ENCODE measurements at places on chromosomes 5 and 9.

- DNase-seq, result no peak
Observed at GRCh38 chr9:130699047-130699446, 5.5 kb downstream of the EXOSC2 start.

- DNase-seq, result no peak
Observed at GRCh38 chr5:98401656-98402055, 371.8 kb upstream of the RGMB start.

GRCh38 chr5:76625087-76625815 lies 2.0 kb upstream of the F2RL2 start:
- no peak for DNase-seq

DNA sequence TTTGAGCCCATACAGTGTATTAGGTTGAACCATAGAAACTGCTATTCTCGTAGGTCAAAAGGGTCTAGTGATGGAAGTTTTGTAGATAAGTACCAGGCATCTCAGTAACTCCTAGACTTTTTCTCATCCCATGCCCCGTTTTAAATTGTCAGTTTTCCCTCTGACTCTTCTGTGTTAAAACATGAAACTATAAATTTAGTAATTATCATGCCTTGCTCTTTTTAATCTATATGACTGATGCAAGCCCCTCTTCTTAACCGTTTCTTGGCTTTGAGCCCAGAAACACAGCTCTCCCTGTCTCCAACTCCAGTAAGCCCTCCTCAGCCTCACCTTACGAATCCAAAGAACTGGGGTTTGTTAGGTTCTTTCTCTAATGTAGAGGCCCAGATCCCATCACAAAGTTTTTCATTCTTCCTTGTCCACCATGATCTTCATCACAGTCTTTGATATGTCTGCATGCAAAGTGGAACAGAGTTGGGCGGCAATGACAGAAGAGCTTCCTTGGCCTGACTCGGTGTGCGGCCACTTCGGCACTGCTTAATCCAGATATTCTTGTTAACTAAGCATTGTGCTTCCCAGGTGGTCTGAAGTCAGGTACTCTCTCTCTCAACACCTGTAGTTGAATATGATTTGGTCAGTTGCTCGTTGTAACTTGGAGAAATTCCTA lies 21.1 kb downstream of the RGMB start:
- DNase-seq, result no peak

- DNase-seq, result no peak
Observed at GRCh38 chr5:91103353-91104061, 279.6 kb downstream of the ARRDC3 start.

DNA sequence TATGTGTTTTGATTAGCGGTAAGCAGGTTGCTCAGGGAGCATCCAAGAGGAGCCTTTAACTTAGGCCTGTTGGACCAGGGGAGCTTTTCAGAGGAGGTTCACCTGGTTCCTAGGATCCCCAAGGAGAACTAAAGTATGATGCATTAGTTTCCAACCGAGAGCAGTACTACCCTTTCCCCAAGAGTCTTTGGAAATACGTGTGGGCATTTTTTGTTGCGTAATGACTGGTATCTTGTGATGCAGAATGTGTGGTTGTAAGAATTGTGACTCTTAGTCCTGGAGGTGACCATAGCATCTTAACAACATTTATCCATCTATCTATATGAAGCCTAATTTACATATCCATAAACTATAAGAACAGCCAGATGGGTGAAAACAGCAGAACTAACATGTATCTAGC lies 11.0 kb downstream of the CFAP95 start:
- DNase-seq, result no peak

DNA sequence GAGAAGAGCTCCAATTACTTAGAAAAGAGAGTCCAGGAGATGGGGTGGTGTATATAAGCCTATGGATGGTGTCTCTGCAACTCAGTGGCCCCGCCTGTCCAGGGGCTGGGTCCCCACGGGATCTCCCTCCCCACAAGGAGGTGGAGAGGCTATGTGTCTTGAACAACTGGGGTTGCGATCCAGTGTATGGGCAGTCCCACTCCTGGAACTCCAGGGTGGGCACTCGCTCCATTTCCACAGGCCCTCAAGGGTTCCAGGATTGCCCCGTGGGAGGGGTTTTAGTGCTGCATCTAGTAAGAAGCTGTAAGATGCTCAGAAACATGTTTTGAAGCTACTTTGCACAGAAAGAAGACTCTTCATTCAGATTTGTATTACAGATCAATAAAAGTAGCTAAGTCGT lies 558 bp upstream of the SMAD5 start:
- no peak for DNase-seq

GRCh38 chr9:7094576-7094975 lies 336.8 kb downstream of the KDM4C start:
- DNase-seq, result no peak

DNA sequence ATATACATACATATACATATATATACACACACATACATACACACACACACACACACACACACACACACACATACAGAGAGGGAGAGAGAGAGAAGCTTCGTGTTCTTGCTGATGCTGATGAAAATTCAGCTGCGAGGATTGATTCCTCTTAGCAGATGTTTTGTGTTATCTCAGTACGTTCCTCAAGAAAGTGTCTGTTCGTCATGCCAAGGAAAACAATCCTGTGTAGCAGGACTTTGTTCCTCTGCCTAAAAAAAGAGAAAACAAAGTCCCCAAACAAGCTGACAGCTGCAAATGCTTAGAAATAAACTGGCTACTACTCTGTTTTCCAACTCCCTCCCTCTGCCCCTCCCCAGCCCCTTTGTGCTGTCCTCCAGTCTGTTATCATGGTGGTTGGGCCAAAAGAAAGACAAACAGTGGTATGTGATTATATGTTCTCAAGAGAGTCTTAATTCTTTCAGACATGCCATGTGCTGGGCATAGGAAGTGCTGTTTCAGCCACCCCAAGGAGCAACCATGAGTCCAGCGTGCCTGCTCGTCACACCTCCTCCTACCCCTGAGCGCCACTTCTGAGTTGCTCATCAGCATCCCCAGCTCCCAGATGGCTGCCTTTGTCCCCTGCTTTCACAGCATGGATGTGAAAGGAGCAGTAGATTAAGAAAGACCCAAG lies 71.5 kb upstream of the EQTN start:
- DNase-seq, result peak; percentile 62

DNA sequence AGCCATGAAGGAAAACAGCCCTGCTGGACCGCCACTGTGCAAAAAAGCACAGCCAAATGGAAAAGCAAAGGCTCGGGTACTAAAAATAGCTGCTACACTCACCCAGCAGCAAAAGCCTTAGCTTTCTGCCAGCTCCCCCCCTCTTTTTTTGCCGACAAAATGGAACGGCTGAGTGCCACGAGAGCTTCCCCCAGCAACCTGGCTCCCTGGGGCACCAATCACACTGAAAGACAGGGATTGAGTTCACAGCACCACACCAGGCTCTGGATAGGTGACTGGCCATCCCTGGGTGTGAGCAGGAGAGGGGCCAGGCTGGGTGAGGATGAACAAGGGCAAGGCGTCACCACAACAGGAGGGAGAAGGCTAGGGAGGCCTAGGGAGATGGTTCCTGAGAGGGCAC lies 66.7 kb downstream of the SIL1 start:
- DNase-seq, result peak; percentile 50

DNA sequence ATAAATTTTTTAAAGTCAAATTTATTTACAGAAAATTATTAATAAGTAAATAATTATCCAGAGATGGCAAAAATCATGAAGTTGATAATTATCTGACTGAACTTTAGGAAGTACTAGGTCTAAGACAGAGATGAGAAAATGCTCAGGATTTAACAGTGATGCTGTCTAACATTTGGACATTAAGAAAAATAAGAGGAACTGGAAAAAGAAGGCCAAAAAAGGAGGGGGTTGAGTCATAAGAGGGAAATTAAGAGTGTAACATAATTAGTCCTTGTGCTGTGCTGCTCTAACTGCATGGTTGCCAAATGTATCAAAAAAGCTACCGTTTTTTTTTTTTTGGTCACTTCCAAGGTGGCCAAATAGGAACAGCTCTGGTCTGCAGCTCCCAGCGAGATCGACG lies 35.4 kb upstream of the TUT7 start:
- DNase-seq, result no peak

- DNase-seq, result peak; percentile 67
Observed at GRCh38 chr5:98349251-98349989, 424.0 kb upstream of the RGMB start.

GRCh38 chr5:149581931-149582768 lies 852 bp downstream of the ARHGEF37 start:
- DNase-seq, result peak; percentile 62

- DNase-seq, result peak; percentile 58
Observed at GRCh38 chr5:114361724-114362196, at the start of gene KCNN2. KCNN2 (plus strand) TSS chr5:114362070; CDS start chr5:114362140, 70 bp downstream.

GRCh38 chr9:125142560-125143376 lies 560 bp downstream of the SCAI start:
- DNase-seq, result no peak

DNA sequence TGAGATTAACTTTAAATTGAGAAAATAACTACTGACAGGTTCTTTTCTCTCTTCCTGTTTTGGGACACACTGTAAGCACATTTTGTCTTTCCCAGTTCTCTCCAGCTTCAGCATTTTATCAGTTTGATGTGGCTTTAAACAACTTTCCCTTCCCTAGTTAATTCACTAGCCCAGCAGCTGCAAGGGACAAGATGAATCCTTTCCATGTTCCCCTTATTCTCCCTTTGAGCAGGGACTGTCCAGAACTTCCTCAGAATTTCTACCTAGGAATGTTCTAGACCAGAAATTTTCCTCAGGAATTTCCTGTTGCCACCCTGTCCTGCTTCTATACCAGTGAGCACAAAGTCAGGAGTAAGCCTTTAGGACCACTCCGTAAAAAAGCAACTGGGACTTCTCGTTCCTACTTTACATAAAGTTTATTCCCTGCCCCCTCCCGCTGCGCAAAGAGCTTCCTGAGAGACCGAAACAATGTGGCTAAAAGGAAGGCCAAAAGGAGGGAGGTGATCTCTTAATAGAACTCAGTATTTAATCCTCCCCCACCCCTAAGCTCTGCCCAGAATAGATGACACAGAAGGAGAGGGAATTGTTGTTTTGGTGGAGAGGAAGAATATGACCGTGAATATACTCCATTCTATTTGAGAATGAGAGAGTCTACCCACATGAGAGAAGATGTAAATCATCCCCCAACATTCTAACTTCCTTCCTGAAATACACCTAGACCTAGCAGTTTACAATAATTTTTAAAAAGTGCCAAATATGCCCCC lies 61.9 kb downstream of the GLIS3 start:
- DNase-seq, result peak; percentile 59

DNA sequence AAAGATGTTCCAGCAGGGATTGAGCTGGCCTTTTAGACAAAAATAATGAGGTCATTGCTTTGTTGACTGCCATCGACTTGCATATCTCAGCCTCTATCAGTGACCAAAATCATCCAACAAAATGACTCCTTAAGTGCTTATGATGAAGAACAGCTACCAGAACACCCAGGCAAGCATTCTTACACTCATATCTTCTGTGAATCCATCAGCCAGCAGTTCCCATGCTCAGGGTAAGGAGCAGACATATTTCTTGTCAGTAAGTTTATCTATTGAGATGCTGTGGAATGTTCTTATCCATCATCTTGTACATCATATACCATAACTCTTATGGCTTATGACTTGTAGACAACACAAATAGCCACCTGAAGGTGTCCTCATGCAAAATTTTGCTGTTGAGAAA lies 20.2 kb upstream of the SPDL1 start:
- no peak for DNase-seq

- peak; percentile 40 for DNase-seq
Observed at GRCh38 chr9:14813336-14814248, 91.1 kb upstream of the CER1 start.

DNA sequence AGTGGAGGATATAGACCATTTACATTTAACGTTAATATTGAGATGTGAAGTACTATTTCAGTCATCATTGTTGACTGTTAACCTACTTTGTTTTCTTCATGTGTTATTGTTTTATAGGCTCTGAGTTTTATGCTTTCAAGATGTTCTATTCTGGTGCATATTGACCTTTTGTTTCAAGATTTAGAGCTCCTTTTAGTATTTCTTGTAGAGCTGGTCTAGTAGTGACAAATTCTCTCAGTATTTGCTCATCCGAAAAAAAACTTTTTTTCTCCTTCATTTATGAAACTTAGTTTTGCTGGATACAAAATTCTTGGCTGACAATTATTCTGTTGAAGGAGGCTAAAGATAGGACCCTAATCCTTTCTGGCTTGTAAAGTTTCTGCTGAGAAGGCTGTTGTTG lies 91.3 kb downstream of the INVS start:
- no peak for DNase-seq

DNA sequence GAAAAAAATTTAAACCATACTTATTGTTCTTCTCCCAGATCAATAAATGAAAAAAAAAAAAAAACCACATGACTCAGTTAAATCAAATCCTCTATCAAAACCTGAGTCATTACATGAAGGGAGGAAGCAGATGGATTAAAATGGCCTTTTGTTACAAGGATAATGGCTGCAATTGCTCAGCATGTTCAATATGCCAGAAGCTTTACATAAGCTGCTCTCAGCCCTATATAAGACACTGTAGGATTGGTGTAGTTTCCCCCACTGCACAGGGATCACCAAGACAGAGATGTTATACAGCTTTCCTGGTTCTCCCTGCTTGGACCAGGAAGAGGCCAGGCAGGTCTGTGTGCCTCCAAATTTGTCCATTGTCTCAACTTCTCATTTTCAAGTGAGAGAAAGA lies 101.6 kb upstream of the MAP1B start:
- DNase-seq, result no peak

GRCh38 chr9:23736293-23736692 lies 89.7 kb downstream of the ELAVL2 start:
- no peak for DNase-seq

DNA sequence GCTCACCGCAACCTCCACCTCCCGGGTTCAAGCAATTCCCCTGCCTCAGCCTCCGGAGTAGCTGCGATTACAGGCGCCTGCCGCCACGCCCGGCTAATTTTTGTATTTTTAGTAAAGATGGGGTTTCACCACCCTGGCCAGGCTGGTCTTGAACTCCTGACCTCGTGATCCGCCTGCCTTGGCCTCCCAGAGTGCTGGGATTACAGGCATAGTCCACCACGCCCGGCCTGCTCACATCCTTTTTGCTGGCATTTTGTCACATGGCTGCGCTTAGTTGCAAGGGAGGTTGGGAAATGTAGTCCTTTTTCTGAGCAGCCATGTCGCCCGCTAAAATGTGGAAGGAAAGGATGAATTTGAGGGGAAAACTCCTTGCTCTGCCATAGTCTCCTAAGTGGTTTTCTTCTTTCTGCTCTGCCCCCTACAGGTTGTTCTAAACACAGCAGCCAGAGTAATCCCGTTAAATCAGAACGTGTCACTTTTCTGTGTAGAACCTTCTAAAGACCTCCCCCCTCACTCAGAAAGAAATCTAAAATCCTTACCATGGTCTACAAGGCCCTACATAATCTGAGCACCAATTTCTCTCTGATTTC lies 57.8 kb upstream of the HSPA9 start:
- peak; percentile 75 for DNase-seq

All from astrocyte of the spinal cord (primary cell).